ENCODE measurements at places on chromosomes 1 and 21.

DNA sequence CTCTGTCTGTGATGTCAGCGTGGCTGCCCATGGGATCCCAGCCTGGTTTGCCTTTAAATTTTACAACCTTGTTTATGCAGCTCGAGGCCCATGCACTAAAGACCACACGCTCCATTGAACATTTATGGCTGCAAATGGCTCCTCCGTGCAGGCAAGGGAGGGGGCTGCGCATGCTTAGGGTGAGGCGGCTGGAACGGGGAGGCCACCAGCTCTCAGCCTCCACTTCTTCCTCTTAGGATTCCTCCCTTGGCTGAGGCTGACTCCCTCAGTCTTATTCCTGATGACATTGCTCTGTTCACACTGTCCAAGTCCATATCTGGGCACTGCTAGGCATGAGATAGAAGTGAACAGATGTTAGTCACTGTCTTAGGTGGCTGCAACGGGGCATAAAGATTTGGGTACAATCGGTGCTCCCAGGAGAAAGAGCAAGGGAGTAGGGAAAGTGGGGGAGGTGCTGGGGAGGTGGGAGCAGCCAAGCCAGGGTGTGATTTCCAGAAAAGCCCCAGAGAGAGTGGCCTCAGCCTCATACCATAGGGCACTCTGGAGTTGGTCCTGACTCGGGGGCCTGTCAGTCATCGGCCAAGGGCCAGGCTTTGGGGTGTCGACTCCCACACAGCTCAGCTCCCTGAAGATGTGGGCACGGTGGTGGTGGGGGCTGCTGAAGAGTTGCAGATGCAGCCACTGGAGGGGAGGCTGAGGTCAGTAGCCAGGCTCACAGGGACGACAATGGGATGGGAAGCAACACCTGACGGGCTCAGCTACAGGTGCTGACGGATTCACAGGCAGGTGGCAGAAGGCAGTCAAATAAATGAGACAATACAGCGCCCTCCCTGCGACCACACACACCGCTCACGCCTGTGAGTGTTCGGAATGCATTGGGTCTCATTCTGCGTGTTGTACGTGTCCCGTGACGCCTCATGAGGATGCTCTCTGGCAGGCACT, 37.3 kb upstream of the ACTL8 start:
- no peak for DNase-seq

DNA sequence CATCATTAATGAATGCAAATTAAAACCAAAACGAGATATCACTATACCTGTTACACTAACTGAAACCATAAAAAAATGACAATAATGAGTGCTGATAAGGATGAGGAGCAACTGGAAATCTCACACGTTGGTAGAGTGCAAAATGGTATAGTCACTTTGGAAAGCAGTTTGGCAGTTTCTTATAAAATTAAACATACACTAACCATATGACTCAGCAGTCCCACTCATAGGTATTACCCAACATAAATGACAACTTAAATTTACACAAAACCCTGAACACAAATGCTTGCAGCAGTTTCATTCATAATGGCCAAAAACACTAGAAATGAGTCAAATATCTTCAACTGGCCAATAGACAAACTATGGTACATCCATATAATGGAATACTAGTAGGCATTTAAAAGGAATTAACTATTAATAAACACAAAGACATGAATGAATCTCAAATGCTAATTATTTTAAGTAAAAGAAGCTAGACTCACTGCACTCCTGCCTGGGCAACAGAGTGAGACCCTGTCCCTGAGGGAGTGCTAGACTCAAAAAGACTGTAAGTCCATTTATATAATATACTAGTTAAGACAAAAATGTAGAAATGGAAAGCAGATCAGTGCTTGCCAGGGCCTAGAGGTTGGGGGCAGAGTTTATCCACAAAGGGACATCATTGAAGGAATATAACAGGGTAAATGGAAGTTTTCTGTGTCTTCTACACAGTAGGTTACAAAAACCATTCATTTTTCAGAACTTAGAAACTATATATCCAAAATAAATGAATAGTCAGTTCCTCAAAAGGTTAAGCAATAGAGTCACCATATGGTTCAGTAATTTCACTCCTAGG, 77.4 kb downstream of the EIF4G3 start:
- DNase-seq: no peak

GRCh38 chr1:37509181-37509580, 5.4 kb downstream of the MEAF6 start:
- DNase-seq: no peak

DNA sequence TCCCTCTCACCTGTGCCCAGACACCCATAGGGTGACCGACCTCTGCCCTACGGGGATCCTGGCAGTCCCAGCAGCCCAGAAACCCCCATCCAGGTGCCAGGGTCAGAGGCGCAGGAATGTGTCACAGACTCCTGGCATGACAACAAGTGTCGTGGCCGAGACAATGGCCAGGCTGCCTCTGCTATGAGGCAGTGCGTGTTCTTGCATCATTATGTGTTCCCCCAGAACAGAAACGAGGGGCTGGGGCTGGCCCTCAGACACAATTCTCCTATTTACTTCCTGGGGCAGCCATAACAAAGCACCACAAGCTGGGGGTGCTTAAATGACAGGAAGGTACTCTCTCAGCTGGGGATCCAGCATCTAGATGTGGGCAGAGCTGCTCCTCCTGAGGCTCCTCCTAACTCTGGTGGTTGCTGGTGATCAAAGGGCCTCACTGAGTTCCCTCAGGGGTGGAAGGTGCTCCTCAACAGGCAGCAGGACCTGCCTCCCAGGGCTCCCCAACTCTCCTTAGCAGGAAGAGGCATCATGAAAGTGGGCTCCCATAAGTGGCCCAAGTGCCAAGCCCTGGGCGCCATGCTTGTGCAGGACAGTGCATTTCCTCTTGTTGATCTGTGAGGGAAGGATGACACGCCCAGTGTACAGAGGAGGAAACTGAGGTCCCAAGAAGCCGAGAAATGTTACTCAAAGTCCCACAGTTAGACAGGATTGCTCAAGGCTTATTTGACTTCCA, 24.2 kb upstream of the BACE2 start:
- DNase-seq: no peak

DNA sequence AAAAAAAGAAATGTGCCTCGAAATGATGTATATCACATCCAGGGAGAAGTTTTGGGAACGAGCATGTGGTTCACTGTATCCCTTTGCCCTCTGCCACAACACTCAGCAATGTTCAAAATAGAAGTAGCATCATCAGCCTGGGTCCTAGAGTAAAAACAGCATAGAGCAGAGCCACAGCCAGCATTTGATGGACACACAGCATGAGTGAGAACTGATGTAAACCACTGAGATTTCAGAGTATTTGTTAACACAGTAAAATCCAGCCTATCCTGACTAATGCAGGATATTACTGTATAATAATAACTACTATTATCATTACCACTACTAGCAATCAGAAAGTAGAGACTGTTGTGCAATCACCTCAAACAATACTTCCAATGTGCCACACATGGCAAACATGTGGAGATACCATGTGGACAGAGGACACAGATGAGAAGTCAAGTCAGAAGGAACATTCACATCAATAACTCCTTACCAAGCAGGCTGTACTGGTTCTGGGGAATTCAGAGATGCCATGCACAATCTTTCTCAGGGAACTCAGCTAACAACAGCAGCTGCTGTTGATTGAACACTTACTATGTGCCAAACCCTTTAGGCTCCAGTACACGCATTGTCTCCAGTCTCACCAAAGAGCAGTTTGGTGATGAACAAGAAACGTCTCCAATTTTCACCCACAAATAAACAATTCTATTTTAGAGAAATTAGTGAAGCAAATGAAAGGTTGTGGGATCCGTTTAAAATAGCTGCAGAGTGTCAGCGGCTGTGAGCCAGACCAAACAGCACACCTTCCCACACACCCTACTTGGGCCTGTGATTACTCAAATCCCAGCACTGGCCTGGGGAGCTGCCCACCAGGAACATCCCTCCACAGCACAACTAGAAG, 16.6 kb upstream of the GFI1 start:
- DNase-seq: no peak

- DNase-seq: no peak
Observed at GRCh38 chr1:93023281-93023680, 55.8 kb upstream of the MTF2 start.

GRCh38 chr1:17207046-17207445, 2.1 kb downstream of the PADI1 start:
- no peak for DNase-seq

GRCh38 chr1:86997538-86997937, 83.1 kb downstream of the HS2ST1 start:
- DNase-seq: no peak

- no peak for DNase-seq
Observed at GRCh38 chr1:244336232-244336899, 115.3 kb downstream of the ADSS2 start.

DNA sequence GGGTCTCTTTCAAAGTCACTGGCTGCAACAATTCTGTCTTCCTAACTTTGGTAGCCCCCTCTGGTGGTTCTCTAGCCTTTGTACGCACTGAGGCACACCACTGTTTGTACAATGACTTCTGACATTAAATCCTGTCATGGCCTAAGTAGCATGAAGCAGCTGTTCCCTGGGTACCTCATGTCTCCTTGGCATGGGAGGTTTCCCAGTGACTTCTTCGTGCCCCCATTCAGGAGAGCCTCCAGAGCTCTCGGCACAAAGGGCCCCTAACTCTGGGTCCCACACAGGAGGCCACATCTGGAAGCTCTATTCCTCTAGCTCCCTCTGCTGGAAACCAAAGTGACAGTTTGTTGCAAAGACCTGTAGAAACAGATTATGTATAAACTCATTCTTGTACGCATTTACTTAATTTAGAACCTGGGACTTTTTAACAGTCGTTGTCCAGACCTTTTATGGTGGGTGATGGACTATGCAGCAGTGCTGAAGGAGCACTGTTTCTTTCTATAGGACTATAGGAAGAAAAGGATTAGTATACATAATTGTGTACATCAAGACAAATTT, 13.4 kb downstream of the SWT1 start:
- no peak for DNase-seq

GRCh38 chr1:23867542-23867894, 572 bp downstream of the FUCA1 start:
- no peak for DNase-seq
